Activated T-helper 1 cell treated with anti-CD3 and anti-CD28 coated beads, Interleukin-12 subunit alpha, Interleukin-12 subunit beta, Interleukin-2, Interleukin-4 antibody, amounts not matched to agents 30 ng/mL and 10 ng/mL and 1 ng/mL, durations not matched to agents 14 hours and 24 hours and 36 hours (primary cell): ENCODE measurements at places on chromosomes 1 and 21.

DNA sequence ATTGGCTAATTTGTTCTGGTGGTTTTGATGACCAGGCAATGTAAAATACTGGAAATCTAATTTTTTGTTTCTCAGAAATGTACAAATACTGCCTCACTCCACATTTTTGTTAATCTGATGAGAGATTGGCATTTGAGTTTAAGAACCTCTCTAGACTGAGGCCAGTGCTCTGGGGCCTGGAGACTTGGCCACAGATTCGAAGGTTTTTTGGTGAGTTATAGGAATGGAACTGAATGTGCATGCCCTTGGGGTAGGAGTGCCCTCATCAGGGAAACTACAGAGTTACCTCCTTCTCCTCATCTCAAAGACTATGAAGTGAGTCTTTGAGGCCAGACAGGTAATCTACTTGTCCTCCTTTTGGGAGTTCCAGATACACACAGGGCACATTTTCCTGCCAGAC, 347.9 kb downstream of the LTN1 start:
- peaks cover 4% of the 10 kb centered on the region for H3K4me1 ChIP-seq
- H3K27ac ChIP-seq: no peak overlapping the region
- no peak overlapping the region for H3K4me3 ChIP-seq
- H3K27me3 ChIP-seq: no peaks in the 10 kb centered on the region
- no peak for DNase-seq

DNA sequence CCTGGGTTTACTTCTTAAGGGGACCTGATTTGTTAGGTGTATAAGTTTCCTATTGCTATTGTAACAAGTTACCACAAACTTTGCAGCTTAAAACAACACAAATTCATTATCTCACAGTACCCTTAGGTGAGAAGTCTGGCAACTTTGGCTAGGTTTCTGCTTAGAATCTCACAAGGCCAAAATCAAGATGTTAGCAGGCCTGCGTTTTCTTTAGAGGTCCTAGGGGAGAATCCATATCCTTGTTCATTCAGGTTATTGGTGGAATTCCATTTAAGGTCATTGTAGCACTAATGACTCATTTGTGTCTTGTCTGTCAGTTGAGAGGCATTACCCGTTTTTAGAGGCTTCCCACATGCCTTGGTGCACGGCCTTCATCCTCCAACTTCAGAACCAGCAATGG, 8.2 kb upstream of the SH2D1B start:
- H3K4me3 ChIP-seq: no peak overlapping the region
- H3K4me1 ChIP-seq: no peaks in the 10 kb centered on the region
- no peak overlapping the region for H3K27ac ChIP-seq
- DNase-seq: no peak
- H3K27me3 ChIP-seq: peaks cover 6% of the 10 kb centered on the region

GRCh38 chr1:92167151-92167550, 50.6 kb upstream of the C1orf146 start:
- H3K27ac ChIP-seq: no peak overlapping the region
- H3K4me3 ChIP-seq: no peak overlapping the region
- H3K4me1 ChIP-seq: no peaks in the 10 kb centered on the region
- H3K27me3 ChIP-seq: no peaks in the 10 kb centered on the region
- no peak for DNase-seq

DNA sequence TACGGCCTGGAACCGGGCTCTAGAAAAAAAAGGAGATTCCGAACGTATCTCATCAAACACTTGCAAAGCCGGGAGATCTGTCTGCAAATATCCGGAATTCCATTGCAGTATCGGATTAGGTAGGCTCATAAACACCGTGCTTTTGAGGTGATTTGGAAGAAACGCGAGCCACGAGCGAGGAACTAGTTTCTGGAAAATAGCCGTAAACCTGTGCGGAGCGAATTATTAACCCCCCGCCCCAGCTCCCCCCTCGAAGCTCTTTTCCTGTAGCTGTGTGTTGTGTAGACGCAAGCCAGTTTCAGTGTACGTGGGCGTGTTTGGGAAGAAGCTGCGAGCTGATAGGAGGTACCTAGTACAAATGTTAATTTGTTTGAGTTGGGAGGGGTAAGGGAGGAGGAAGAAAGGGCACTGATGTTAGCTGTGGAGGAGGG, 1.1 kb downstream of the RALGPS2 start:
- no peaks in the 10 kb centered on the region for H3K36me3 ChIP-seq
- H3K27me3 ChIP-seq: peaks cover 31% of the 10 kb centered on the region
- peak overlapping the region; percentile 43 for H3K27ac ChIP-seq
